ENCODE measurements at places on chromosomes 2 and 18.

DNA sequence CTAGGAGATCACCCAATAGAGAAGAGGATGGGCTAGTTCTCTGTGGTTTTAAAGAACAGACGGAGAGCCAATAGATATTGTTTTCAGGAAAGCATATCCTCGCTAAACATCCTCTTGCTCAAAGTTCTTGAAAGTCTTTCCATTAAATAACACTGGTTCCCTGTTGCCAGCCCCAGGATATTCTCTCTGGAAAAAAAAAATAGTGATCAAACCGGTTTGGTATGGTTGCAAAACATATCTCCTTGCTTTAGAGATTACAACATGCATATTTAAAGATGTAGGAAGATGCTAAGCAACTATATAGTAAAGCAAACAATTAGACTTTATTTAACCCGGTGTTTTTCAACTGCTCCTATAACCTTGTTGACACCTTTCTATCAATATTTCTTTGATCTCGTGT, 211.4 kb downstream of the CMPK2 start:
- no peak for DNase-seq

DNA sequence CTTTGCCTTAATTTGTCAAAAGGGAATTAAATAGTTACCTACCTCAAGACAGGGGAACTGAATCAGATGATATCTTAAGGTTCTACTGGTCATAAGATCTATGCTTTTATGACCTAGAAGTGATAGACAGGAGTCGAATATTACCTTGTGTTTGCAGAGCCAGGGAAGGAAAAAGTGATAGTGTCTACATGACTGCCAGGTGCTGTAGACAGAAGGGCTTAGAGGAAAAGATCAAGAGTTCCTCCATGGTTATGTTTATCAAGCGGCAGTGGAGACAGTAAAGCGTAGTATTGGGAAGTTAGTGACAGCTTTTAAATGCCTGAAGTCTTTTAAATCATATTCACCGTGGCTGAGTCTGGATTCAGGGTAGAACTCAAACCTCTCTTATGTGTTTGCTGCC, 11.9 kb downstream of the CRIM1 start:
- no peak for DNase-seq

- no peak for DNase-seq
Measured at GRCh38 chr2:30666266-30666874, 140.9 kb downstream of the CAPN13 start.

- no peak for DNase-seq
Measured at GRCh38 chr2:212124598-212124997, 414.0 kb downstream of the ERBB4 start.

- peak; percentile 41 for DNase-seq
Measured at GRCh38 chr2:172084645-172085459, 455 bp upstream of the DLX1 start.

GRCh38 chr2:35858216-35858615, 497.4 kb upstream of the CRIM1 start:
- no peak for DNase-seq

GRCh38 chr2:17867133-17867532, 11.3 kb upstream of the KCNS3 start:
- DNase-seq = no peak

DNA sequence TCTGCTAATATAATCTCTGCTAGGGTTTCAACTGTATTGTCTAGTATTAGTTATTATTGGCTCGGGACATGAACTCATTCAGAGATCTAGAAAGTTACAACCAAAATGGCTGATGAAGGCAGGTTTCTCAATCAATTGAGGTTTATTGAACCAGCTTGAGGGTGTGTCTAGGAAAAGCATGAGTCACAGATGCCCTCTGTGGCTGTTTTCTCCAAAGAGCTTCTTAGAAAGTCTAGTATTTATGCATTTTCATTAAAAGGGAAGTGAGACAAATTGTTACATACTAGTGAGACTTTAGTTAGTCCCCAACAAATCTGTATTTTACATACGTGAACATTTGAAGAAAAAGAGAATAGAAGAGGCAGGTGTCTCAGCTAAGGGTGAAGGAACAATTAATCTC, 23.0 kb upstream of the RTTN start:
- no peak for DNase-seq

GRCh38 chr2:148619560-148620195, 24.9 kb upstream of the EPC2 start:
- DNase-seq = no peak

- no peak for DNase-seq
Measured at GRCh38 chr2:216897561-216898203, 37.8 kb upstream of the TNP1 start.

DNA sequence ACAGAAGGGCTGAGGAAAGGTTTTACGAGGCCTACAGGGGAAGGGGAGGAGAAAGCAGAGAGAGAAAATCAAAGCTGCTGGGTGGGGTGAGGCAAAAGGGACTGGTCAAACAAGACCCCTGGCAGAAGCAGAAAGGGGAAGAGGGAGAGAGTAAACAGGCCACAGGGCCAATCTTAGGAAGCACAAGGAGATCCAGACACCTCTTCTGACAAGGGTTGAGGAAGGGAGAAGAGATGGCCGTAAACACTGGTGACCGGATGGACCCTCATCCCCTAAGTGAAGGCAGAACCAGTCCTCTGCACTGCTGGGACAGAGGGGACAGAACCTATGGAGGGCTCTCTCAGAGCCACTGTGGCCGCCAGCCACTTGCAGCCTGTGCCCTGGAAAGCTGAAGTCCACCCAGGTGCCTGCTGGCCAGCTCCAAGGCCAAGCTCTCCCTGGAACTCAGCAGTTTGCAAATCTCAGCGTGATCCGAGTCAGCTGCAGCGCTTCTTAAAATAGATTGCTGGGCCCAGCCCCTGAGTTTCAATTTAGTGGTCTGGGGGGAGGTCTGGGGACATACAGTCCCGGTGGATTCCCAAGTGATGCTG, 108.8 kb downstream of the TMEM163 start:
- no peak for DNase-seq

GRCh38 chr2:188596054-188596453, 304.4 kb downstream of the GULP1 start:
- DNase-seq = no peak

GRCh38 chr18:47531717-47532116, 280.3 kb upstream of the SKOR2 start:
- DNase-seq = no peak
